Stimulated activated CD4-positive, alpha-beta T cell treated with anti-CD3 and anti-CD28 coated beads, Interleukin-4, amount 100 ng/mL, for 4 hours (primary cell): ENCODE measurements at places on chromosomes 2 and 18.

GRCh38 chr2:179438654-179439053, 174.0 kb upstream of the SESTD1 start:
- no peak for DNase-seq

DNA sequence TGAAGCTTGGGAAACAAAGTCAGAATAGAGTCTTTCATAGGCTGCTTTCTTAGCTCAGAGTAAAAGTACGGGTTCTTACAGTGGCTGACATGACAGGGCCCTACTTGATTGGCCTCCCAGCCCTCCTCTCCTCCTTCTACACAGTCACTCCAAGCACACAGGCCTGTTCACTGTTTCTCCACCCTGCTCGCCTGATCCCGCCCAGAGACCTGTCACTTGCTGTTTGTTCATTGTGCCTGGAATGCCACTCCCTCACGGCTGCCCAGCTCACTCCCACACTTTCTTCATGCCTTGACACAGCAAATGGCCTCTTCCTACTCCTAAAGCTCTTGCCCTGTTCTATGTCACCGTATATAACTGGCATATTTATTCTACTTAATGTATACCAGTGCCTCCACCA, 104.8 kb downstream of the MAP4K4 start:
- no peak for DNase-seq

GRCh38 chr2:80040226-80040625, 264.3 kb downstream of the LRRTM1 start:
- no peak for DNase-seq

GRCh38 chr2:20065885-20066602, 14.6 kb upstream of the LAPTM4A start:
- no peak for DNase-seq

GRCh38 chr2:54728669-54729120, 5.2 kb downstream of the EML6 start:
- DNase-seq = no peak

- no peak for DNase-seq
Observed at GRCh38 chr2:120468136-120468535, 122.2 kb downstream of the INHBB start.

DNA sequence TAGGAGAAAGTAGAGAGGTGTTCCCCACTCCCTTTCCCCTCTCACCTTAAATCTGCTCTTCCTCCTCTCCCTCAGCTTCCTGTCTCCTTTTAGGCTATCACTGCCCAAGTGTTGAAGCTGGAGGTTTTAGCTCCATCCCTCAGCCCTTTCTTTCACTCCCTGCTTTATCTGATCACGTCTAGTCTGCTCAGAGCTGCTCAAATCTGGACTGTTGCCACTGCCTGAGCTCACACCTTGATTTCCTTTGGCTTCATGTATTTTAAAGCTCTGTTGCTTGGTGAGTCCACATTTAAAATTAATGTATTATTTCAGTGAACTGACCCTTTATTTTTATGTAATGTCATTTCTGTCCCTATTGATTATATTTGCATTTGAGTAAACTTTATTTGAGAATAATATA, 236.6 kb downstream of the PTGR3 start:
- no peak for DNase-seq

DNA sequence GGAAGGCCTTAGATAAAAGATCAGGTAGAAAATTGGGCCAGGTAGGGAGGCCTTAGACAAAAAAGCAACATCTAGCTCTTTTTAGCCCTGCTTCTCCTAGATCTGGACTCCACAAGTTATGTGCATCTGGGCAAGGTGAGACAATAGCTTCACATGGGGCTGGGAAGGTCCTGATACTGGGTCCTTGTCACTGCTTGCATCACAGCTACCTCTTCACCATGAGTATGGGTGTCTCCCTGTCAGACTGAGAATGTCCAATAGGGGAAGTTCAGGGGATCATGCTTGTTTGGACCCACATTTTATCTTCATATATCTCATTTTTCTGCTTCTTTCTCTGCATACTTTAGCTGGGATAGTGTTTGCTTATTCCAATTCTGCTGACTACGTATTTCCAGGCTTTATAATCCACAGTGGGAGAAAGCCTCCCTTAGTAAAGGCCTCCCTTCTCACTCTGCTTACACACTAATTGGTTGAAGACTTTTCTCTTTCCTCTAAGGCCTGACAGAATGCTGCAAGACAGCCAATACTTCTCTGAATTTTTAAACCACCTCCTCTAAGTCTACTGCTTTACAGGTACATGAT, 189.6 kb downstream of the CYRIA start:
- DNase-seq = no peak

GRCh38 chr2:26670171-26670570, 22.4 kb upstream of the KCNK3 start:
- no peak for DNase-seq

DNA sequence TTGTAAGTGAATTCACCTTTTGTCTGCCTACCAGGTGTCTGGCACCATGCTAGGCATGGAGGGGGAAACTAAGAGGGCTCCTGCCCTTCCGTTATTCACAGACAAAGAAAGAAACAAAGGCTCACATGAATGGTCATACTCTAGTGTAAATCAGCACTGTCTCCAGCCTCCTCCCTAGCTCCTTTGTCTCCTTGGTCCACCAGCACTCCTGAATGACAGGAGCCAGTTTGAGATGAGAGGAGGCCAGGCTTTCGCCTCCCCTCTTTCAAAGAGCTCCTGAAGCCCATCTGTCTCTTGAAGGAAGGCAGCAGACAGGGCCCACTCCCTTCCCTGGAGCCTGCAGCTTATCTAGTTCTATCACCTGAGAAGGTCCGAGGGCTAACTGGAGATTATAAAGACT, 18.7 kb downstream of the SATB2 start:
- DNase-seq = no peak
